ENCODE measurements at places on chromosomes 5 and 9. TPM values are rescaled to one million over a fixed set of nuclear protein-coding genes. Genes with fewer than 3 reads are reported as not detected.

DNA sequence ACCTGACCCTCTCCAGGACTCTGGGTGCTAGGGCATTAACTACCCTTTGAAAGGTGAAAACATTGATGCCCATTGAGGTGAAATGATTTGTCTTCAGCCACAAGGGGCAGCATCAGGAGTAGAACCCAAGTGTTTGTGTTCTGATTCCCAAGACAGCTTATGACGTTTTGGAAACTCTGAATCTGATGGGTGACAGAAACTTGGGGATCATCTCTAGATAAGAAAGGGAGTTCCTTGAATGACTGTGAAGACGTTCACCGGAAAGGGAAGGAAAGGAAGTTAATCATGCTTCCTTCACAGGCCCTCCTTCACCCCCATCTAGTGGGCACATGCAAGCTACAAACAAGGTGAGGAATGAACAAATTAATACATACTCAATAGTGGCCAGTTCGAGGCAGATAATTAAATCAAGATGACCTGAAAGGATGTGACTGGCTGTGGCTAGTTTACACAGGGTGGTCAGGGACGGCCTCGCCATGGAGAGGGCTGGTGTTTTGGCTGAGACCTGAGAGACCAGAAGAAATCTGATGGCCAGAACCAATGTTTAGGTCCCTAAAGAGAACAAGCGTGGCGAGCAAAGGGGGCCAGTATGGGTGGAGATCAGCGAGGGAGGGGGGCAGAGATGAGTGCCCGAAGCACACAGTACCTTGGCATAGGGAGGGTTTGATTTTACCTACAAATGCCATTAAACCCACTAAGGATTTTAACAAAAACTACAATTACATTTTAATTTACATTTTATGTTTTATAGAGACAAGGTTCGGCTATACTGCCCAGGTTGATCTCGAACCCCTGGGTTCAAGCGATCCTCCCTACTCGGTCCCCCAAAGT, 937 bp upstream of the SLC26A2 start:
- peak overlapping the region; percentile 97 for H3K27ac ChIP-seq
- H3K36me3 ChIP-seq, result peaks cover 2% of the 10 kb centered on the region
- no peak for DNase-seq
- no peaks in the 10 kb centered on the region for H3K27me3 ChIP-seq

- H3K36me3 ChIP-seq, result peaks cover 4% of the 10 kb centered on the region
- H3K4me3 ChIP-seq, result peak overlapping the region; percentile 95
- peak overlapping the region; percentile 96 for H3K27ac ChIP-seq
Measured at GRCh38 chr9:128371630-128372117, 500 bp downstream of the URM1 start.

Gene GPR151
- total RNA-seq, result not detected

- H3K4me1 ChIP-seq, result peaks cover 21% of the 10 kb centered on the region
- DNase-seq, result no peak
- no peak overlapping the region for H3K4me3 ChIP-seq
- H3K27me3 ChIP-seq, result no peaks in the 10 kb centered on the region
- H3K36me3 ChIP-seq, result no peaks in the 10 kb centered on the region
Measured at GRCh38 chr5:68710514-68710913, 383.3 kb upstream of the SLC30A5 start.

- no peak for DNase-seq
- no peaks in the 10 kb centered on the region for H3K36me3 ChIP-seq
- no peaks in the 10 kb centered on the region for H3K27me3 ChIP-seq
- peaks cover 4% of the 10 kb centered on the region for H3K4me1 ChIP-seq
- H3K4me3 ChIP-seq, result peak overlapping the region; percentile 26
Measured at GRCh38 chr9:30075022-30075421, 2309.4 kb upstream of the ACO1 start.

Gene PROB1
- 0.57 TPM for total RNA-seq

GRCh38 chr5:38846379-38847011, 683 bp downstream of the OSMR start:
- peaks cover 5% of the 10 kb centered on the region for H3K4me1 ChIP-seq
- H3K27me3 ChIP-seq, result peaks cover 46% of the 10 kb centered on the region
- peaks cover 3% of the 10 kb centered on the region for H3K36me3 ChIP-seq

Gene FCN2
- total RNA-seq, result not detected

- H3K27me3 ChIP-seq, result no peaks in the 10 kb centered on the region
- H3K4me3 ChIP-seq, result no peak overlapping the region
- no peaks in the 10 kb centered on the region for H3K4me1 ChIP-seq
- DNase-seq, result no peak
Measured at GRCh38 chr5:120614531-120615180, 150.6 kb downstream of the PRR16 start.

Gene SHOC1
- not detected for total RNA-seq

- peak overlapping the region; percentile 37 for H3K27ac ChIP-seq
- no peak for DNase-seq
- H3K4me1 ChIP-seq, result peaks cover 18% of the 10 kb centered on the region
- H3K4me3 ChIP-seq, result no peak overlapping the region
- H3K27me3 ChIP-seq, result no peaks in the 10 kb centered on the region
- H3K36me3 ChIP-seq, result peaks cover 4% of the 10 kb centered on the region
Measured at GRCh38 chr5:113052041-113052795, 75.6 kb downstream of the DCP2 start.
